ENCODE measurements at places on chromosomes 3 and 15.

DNA sequence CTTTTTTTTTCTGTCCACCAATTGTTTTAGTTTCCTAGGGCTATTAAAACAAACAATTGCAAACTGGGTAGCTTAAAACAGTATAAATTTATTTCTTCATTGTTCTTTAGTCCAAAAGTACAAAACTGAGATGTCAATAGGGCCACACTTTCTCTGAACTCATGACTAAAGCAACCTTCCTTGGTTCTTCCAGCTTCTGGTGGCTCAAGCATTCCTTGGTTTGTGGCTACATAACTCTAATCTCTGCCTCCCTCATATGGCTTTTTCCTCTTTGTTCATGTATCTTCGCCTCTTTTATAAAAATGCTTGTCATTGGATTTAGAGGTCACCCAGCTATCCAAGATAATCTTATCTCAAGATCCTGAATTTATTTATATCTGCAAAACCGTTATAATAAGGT lies 914.5 kb upstream of the EPHA6 start:
- DNase-seq = no peak

GRCh38 chr15:42131006-42131405 lies 25.4 kb downstream of the PLA2G4F start:
- no peak for DNase-seq

DNA sequence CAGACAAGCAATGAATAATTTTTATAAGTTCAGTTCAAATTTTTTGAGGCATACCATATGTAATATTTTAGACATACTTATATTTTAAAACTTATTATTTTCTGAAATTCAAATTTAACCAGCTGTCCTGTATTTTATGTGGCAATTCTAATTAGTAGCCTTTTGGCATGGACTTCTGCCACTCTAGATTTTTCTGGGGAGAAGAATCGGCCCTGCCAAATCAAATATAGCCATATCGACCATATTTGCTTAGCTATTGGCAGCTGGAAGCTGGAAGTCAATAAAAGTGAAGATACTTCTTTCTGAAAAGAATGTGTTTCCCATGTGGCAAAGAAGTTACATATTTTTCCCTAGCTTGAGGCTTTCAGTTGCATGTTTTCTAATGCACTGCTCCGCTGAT lies 9.4 kb upstream of the RBMS3 start:
- no peak for DNase-seq

GRCh38 chr3:138806376-138807080 lies 28.2 kb downstream of the PIK3CB start:
- DNase-seq = no peak

- no peak for DNase-seq
Observed at GRCh38 chr3:52237657-52238172, 1.2 kb downstream of the TWF2 start.

- DNase-seq = peak; percentile 58
Observed at GRCh38 chr15:84725001-84725491, 9.1 kb upstream of the SEC11A start.

GRCh38 chr3:93961489-93961888 lies 12.2 kb downstream of the PROS1 start:
- DNase-seq = no peak

DNA sequence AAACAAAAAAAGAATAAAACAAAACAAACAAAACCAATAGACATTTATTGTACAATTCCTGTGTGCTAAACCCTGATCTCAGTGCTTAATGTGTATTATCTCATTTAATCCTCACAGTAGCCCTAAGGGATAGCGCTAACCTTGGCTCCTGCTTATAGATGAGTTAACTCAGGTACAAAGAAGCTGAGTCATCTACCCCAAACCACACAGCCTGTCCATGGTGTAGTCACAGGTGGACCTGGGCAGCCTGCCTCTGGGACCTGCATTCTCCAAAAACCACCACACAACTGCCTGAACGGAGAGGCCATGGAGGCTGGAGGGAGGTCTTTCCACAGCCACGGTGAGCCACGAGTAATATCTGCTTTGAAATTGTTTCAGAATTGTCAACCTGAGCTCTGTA lies 5.5 kb upstream of the CLN6 start:
- DNase-seq = no peak

DNA sequence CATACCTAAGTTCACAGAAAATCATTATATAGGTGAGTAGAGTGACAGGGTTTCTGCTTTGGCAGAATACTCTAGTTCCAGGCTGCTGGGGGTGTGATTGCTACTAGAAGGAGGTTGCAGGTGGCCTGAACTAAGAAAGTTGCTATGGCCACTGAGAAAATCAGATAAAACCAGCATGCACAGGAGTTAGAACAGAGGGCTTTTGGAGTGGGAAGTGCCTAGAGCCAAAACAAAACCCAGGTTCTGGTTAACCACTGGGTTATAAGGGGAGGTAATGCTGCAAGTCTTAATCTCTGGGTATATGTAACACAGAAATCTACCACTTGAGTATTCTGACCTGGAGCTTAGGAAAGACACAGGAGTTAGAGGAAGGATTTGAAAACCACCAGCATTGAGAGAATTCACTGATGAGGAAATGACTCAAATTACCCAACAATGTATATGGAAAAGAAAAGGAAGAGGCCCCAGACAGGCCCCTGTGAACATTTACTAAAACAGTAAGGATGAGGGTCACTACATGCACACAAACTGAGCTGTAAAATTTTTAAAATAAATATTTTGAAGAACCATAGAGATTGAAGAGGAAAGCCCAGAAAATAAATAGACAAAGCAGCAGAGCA lies 60.0 kb downstream of the PLOD2 start:
- DNase-seq = no peak

DNA sequence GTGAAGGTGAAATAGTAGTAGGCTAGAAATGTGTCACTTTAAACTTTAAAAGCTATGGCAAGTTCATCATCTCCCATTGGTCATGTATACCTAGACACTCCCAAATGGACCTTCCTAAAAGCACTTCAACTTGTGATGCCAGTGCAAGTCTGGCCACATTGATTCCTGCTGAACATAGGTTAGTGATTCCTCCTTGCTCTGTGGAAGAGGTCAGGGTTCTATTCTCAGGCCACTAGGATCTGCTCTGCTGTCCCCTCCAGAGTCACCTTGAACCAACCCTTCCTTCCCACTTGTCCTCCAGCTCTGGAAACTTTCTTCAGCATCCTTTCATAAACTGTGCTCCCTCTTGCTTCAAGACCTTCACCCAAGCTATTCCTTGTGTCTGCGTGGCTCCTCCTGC lies 301.7 kb downstream of the RPLP1 start:
- DNase-seq = no peak

DNA sequence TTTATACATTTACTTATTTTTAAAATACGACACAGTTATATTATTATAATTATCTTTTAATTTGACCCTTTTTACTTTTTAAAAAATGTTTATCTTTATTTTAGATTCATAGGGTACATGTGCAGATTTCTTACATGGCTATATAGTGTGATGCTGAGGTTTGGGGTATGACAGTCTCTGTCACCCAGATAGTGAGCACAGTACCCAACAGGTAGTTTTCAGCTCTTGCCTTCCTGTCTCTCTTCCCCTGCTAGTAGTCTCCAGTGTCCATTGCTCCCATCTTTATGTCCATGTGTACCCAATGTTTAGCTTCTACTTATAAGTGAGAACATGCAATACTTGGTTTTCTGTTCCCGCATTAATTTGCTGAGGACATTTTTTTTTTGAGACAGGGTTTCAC lies 21.8 kb upstream of the KCNMB2 start:
- no peak for DNase-seq

- DNase-seq = peak; percentile 80
Observed at GRCh38 chr15:66912001-66912400, 153.4 kb upstream of the SMAD3 start.

DNA sequence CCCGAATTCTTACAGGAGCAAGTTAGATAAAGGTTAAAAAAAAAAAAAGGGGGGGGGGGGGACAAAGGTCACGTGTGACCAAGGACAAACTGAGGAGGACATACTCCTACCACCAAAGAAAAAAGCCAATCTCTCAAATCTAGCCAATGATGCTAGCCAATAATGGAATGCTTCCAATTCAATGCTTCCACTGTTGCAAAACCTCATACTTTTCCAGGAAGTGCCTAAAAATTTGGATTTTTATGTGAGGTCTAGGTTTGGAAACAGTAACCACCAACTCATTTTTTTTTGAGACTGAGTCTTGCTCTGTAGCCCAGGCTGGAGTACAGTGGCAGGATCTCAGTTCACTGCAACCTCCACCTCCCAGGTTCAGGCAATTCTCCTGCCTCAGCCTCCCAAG lies 11.4 kb downstream of the MSL2 start:
- DNase-seq = no peak

DNA sequence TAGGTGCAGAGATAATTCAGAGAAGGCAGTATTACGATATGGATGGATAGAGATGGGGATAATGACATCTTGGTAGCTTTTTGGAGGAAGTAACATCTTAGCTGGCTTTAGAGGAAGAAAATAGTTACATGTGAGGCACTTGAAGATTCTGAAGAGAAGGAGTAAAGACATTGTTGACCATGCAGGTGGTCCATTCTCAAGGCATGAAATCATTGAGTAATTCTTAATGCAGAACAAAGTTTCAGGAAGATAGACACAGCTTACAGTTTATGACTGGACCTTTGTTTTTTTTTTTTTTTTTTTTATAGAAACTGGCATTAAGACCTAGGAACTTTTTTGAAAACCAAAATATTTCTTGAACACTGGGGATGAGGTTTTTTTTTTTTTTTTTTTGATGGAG lies 28.2 kb downstream of the MBNL1 start:
- DNase-seq = no peak

- DNase-seq = no peak
Observed at GRCh38 chr15:78983146-78983918, 38.5 kb upstream of the CTSH start.

- DNase-seq = no peak
Observed at GRCh38 chr3:157501863-157502262, 1.4 kb downstream of the VEPH1 start.

GRCh38 chr3:112976001-112976400 lies 1.1 kb upstream of the CD200R1 start:
- no peak for DNase-seq

GRCh38 chr3:128714887-128715491 lies 11.0 kb upstream of the RAB7A start:
- DNase-seq = peak; percentile 48

GRCh38 chr15:66830358-66830757 lies 128.3 kb downstream of the SMAD6 start:
- DNase-seq = no peak

DNA sequence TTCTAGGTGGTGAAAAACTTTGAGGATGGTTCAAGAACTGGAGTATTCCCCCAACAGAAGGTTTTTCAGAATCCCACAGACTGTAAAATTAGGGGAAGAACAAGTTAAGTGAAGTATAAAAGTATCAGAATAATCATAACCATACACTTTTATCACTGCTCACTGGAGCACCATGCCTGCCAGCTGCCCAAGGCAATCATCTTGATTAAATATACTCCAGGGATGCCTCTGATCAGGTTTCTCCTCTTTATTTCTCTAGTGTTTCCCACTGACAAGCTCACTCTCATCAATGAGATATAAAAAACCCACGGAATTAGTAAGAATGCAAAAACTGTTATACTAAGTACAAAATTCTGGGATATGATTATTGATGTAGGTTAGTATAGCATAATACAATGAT lies 108.0 kb downstream of the STAG1 start:
- DNase-seq = no peak

- DNase-seq = no peak
Observed at GRCh38 chr3:141091426-141091825, 40.3 kb downstream of the SPSB4 start.

- DNase-seq = no peak
Observed at GRCh38 chr3:40267937-40268724, 41.4 kb upstream of the EIF1B start.

- no peak for DNase-seq
Observed at GRCh38 chr3:126518779-126519177, 1.2 kb upstream of the UROC1 start.

GRCh38 chr3:55406696-55407425 lies 80.2 kb downstream of the WNT5A start:
- DNase-seq = no peak

- DNase-seq = no peak
Observed at GRCh38 chr15:99464137-99464536, 101.6 kb upstream of the MEF2A start.

- DNase-seq = no peak
Observed at GRCh38 chr3:30248423-30248822, 358.0 kb upstream of the TGFBR2 start.

GRCh38 chr3:188233320-188233719 lies 79.4 kb downstream of the LPP start:
- DNase-seq = no peak

- DNase-seq = no peak
Observed at GRCh38 chr3:186132487-186132886, 23.6 kb upstream of the ETV5 start.

DNA sequence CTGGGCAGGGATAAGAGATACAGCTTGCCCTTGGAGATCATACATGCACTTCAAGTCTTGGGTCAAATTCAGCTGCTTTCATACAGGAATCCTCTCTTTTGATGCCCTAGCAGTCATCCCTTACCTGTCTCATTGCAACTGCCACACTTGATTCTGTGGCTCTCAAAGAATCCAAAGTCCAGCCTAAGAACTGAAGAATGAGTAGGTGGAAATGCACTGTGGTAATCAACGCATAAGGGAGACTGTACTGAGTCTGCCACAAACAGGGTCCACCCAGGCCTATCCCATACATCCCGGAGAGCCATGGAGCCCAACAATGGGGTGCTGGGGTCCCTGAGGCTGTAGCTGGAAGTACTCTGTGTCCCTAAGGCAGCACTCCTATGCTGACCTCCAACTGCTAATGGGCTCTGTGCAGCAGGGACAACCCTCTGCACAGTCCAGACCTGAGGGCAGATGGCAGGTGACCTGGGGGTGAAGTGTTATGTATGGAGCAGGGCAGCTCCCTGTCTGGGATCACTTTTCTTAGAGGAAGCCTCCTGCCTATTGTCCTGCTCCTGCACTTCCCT lies 1.7 kb upstream of the VPS18 start:
- no peak for DNase-seq

- no peak for DNase-seq
Observed at GRCh38 chr3:155441506-155441905, 148.0 kb upstream of the STRIT1 start.

- DNase-seq = no peak
Observed at GRCh38 chr3:24145981-24146822, 201.1 kb downstream of the NR1D2 start.

- DNase-seq = peak; percentile 10
Observed at GRCh38 chr3:119497820-119498185, 544 bp upstream of the TIMMDC1 start.

DNA sequence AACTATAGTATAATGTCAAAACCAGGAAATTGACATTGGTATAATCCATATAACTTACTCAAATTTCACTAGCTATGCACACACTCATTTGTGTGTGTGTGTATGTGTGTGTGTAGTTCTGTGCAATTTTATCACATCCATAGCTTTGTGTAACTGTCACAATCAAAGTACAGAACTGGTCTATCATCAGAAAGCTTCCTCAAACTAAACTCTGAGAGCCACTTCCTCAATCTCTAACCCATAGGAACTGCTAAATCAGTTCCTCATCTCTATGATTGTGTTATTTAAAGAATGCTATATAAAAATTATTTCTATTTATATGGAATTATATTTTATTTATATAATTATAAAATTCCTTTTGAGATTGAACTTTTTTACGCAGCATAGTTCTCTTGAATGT lies 18.1 kb downstream of the LNP1 start:
- DNase-seq = no peak

Measured in activated CD4-positive, alpha-beta T cell treated with anti-CD3 and anti-CD28 coated beads, Interleukin-2, amount 10 ng/mL, durations not matched to agents 7 days and 5 days (primary cell).